ENCODE measurements at places on chromosomes 4 and X.

DNA sequence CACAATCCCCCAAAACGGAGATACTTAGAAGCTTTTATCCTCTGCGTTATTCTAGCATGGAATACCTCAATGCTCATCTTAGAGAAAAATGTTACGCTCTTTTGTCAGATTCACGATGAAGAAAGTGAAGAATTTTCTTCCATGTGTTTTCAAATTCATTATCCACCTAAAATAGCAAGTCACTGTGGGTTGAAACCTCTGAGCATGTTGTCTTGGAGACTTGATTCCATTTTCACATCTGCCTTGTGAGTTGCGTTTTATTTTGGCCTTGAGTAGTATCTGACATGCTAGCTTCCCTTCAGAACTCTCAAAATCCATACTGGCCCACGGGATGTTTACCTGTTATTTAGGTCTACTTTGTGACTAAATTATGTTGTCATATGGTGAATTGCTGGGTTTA is 66.3 kb downstream of the C4orf46 start:
- DNase-seq = no peak

DNA sequence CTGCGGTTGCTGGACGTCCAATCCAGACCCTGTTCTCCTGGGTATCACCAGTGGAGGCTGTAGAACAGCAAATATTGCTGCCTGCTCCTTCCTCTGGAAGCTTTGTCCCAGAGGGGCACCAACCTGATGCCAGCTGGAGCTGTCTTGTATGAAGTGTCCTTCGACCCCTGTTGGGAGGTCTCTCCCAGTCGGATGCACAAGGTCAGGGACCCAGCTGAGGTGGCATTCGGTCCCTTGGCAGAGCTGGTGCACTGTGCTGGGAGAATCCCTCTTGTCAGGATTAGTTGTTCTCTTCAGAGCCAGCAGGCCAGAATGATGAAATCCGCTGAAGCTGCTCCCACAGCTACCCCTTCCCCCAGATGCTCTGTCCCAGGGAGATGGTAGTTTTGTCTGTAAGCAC is 110.3 kb upstream of the ZXDB start:
- no peak for DNase-seq

DNA sequence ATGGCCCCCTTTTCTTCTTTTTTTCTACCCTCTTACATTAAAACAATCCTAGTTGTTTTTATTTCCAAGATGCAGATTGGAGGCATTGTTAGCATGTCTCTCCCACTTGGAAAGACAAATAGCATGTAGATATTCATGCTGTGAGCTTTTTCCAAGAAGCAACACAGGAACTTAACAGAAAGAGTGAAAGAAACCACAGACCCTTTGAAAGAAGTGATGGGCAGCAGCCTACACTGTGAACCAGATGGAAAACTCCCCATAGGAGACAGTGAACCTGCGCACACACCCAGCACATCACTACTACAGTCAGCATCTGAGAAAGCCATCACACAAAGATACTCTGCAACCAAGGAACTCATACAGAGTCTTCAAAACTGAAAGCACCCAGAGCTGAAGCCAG is 17.8 kb downstream of the CT47C1 start:
- no peak for DNase-seq

DNA sequence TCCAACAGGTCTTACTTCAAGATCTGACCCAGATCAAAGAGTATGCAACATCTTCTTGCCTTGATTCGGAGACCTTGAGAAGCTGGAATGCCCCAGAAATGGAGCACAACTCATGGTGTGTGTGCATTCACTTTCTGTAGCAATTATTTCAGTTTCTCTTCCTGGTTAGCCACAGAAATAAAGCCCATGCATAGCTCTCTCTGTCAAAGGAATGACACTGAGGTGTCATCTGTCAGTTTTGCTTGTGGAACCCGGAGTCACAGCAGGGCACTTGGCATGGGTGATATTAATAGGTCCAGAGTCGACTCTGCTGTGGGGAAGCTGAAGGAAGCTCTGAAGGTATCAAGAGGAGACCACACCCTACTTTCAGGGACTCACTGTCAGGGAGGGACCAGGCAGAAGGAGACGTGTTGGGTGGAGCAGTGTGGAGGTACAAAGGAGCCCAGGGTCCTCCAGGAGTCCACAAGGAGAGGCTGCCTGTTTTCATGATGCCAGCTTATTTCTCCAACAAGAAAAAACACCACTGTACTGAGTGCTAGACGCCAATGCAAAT is 10.7 kb downstream of the CLNK start:
- no peak for DNase-seq

DNA sequence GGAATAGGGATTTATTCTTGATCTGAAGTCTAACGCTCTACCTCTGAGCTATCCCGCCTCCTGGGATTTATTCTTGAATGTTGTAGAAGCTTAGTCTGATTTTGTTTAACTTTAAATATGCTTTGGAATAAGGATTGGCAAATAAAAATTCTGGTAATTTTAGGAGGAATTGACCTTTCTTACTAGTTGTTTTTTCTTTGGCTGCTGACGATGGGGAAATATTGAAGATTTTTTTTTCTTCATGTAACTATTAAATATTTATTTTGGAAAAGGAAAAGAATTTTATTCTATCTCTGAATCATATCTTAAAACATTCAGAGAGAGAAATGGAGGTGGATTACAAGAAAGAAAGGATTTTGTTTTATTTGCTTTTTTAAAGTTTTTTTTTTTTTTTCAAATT is 122.9 kb downstream of the PDLIM5 start:
- no peak for DNase-seq

- DNase-seq = no peak
Observed at GRCh38 chr4:7964459-7964858, 24.8 kb upstream of the AFAP1 start.

DNA sequence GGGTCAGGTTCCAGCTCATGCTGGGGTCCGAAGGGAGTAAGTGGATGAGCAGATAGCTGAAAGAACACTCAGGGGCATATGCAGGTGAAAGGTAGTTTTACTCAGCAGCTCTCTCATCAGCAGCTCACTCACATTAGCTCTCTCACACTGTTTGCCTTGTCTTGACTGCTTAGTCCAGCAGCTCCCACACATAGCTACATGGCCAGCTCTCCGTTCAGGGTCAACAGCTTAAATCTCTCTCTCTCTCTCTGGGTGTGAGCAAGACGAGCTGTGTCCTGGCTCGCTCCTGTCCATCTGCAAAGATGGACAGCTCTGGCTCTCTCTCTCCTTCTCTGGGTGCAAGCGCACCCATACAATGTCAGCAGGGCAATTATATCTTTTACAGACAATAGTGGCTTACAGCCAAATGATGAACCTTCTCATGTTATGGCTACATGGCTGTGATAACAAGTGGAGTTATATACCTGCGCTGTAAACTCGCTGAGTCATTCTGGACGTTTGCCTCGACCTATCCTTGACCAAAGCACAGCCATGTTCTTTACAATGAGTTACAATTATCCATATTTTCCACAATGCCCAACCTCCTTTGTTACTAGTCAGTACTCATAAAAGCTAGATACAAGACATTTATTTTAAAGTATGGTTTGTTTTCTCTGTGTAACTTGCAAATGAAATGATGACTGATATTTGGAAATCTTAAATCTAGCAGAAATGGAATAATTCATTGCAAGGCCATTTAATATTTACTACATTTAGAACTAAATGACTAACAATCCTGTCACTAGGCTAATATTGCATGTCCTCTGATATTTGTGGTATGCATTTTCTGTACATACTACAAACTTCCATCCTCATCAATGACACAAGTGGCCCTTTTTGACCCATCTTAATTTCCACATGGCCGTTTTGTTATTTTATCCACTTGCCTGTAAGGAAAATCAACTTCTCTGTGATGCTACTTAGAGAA is 9.3 kb downstream of the PAPSS1 start:
- no peak for DNase-seq

GRCh38 chr4:75229806-75230570 is 284.2 kb downstream of the RCHY1 start:
- DNase-seq = no peak

GRCh38 chrX:39749135-39749534 is 348.6 kb downstream of the BCOR start:
- DNase-seq = no peak

- no peak for DNase-seq
Observed at GRCh38 chr4:95293014-95293413, 255.8 kb downstream of the UNC5C start.

DNA sequence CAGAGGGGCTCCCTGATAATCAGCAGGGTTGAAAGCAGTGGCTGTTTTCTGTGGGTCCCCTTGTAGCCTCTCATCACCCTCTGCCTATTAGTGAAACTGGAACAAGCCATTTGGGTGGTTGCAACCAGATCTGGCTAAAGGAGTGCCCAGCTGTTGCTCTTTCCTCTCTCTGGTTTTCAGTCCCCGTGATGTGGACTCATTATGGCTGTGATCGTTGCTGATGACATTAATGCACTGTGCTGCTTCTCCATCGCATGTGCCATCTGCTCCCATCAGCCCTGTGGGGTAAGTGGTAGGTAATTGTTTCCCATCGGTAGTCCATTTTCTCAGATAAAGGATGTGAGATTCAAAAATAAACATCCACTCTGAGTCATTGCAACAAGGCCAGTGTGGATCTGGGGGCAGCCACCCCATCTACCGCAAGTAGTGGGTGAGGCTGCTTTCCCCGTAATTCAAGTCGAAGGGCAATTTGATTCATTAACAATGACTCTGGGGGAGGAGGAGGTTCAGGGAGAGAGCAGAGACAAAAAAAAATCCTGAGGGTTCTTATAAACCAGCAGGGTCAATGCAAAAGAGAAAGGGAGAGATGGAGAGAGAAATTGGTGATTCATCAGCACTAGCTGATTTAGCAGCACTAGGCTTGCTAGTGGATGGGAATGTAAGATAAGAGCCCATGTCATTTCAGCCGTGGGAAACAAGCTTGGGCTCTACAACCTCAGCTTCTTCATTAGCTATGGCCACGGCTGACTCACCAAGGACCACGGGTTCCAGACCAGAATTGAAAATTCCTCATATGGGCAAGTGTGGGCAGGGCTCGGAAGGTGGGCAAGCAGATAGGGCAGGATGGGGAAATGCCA is 357.8 kb downstream of the MID1IP1 start:
- DNase-seq = no peak

DNA sequence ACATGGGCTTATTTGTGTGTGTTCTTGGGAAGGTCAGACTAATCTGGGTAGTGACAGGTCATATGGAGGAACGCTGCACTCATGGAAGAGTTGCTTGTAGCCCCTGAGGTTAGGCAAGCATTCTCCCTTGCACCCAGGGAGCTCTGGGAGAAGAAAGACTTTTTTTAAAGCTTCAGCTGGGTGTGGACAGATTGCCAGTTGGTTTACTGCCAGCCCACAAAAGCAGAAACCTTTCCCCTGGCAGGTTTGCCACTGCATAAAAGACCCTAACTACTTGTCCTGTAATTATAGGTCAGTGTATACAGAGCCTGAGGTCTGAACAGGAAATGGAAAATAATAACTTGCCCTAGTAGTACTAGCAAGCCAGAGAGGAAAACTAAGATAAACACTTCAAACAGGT is 7.4 kb upstream of the NFKB1 start:
- no peak for DNase-seq

DNA sequence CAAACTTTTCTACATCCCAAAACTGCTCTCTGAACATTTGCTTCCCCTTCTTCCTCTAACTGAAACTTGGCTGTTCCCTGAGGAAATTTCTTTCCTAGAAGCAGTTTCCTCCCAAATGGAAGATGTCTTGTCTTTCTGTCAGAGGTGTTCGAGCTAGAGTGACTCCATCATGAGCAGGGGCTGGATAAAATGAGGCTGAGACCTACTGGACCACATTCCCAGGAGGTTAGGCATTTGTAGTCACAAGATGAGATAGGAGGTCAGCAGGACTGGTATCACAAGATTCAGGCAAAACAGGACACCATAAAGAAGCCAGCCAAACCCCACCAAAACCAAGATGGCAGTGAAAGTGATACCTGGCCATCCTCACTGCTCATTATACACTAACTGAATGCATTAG is 35.8 kb upstream of the PGRMC2 start:
- DNase-seq = no peak

DNA sequence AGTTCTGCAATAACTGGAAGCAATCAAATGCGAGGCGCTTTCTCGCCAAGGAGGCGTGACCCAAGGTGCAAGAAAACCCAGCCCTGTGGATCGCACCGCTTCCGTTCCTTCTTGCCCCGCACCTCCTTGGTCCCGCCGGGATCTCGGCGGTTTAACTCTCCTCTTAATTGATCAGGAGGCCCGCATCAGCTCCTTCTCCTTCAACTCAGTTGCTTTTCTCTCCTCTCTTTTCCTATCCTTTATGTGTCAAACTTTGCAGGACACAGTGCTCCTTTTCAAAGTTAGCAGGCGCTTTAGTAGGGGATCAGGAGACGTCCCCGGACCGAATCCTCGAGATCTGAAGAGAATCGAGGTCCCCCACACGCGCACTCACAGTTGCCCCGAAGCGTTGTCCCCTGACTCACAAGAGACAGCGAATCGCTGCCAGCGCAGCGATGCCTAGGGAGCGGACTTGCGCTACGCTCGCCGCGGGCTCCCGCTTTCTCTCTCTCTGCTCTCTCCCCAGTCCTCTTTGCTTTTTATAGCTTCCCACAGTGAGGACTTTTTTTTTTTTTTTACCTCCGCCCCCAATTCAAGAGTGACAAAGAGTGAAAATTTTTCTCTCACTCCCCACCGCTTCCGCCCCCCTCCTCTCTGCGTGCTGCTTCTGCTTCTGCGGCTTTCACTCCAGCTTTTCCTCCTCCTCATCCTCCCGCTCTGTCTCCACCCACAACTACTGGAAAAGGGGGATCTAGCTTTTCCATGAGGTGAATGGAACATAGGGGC is at the start of gene DKK2:
DKK2 (minus strand) TSS at position 495 of the 765 bp plus-strand sequence. CDS start 722 bp downstream, outside the sequence.
- peak; percentile 85 for DNase-seq
